HFFc6 (cell line): ENCODE measurements at places on chromosomes 5 and 9. TPM values are rescaled to one million over a fixed set of nuclear protein-coding genes. Genes with fewer than 3 reads are reported as not detected.
A peak's percentile ranks its signal among the peaks of the same experiment; 100 is the strongest.

DNA sequence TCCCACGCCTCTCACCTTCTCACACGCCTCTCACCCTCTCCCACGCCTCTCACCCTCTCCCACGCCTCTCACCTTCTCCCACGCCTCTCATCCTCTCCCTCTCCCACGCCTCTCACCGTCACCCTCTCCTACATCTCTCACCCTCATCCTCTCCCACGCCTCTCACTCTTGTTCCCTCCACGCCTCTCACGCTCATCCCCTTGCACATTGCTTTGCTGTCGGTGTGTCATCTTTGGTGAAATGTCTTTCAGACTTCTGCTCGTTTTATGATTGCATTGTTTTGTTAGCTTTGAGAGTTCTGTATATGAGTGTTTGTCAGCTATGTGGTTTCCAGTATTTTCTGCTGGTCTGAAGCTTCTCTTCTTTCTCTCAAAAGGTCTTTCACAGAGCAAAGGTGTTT lies 102.7 kb downstream of the EHMT1 start:
- peaks cover 6% of the 10 kb centered on the region; the same call in 1 of the 2 replicates for H3K4me1 ChIP-seq
- peaks cover 47% of the 10 kb centered on the region for H3K36me3 ChIP-seq
- H3K4me3 ChIP-seq, result no peak overlapping the region

SLC26A2 gene
- 10.4 to 12.9 TPM (median 10.7 TPM) in 3 replicates for total RNA-seq

TNFAIP8 gene
- 9.3 to 12.7 TPM (median 9.3 TPM) in 3 replicates for total RNA-seq

DNA sequence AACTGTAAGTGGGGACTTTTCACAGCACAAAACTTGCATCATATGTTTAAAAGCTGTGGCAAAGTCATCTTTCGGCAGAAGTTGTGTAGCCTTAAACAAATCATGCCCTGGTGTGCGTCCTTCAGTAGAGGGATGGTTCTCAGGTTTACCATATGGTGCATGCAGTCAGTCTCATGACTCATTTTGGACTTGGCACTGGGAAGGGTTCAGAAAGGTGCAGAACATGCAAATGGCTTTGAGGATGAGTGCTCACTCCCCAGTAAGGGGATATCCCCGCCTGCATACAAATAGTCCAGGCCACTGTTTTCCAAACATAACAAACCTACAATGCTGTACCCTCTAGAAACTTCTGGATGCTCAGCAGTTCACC lies 260.3 kb downstream of the NDUFS4 start:
- peaks cover 22% of the 10 kb centered on the region for H3K27me3 ChIP-seq
- no peak overlapping the region for H3K27ac ChIP-seq
- H3K4me1 ChIP-seq, result no peaks in the 10 kb centered on the region

DNA sequence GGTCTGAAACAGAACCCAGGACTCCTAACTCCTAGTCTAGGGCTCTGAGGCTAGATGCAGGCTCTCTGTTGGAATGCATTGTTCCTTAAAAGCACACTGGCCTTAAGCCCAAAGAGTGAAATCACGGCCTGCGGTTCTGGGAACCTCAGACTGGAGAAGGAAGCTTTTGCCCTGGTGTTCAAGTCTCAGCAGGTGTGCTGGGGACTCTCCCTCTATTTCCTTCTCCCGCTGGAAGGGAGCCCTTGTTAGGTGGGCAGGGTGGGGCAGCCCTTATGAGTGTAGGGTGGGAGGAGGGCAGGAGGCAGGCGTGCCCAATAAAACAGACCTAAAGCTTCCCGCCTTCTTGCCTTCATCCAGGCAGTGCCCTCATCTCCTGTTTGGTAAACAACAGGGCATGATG lies 1.8 kb upstream of the PPARGC1B start:
- no peaks in the 10 kb centered on the region for H3K4me1 ChIP-seq
- H3K4me3 ChIP-seq, result no peak overlapping the region
- no peak for DNase-seq
- H3K27ac ChIP-seq, result no peak overlapping the region
- no peaks in the 10 kb centered on the region for H3K36me3 ChIP-seq

DNA sequence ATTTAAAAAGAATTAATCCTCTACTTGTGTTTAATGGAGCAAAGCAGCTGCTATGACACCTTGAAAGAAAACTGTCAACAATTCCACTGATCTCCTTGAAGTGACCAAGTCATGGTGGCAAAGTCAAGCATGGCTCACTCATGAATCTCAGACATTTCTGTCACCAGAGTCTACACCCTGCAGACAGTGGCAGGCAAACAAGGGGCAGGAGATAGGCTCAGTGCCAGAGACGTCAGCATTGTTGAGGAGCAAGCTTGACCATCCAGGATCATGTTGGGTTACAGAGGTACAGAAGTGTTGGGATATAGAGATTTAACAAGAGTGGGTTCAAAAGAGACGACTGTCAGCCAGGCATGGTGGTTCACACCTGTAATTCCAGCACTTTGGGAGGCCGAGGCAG lies 16.1 kb upstream of the VPS13A start:
- no peak for DNase-seq
- H3K4me3 ChIP-seq, result no peak overlapping the region
- no peak overlapping the region for H3K27ac ChIP-seq
- no peaks in the 10 kb centered on the region for H3K36me3 ChIP-seq
- peaks cover 18% of the 10 kb centered on the region for H3K4me1 ChIP-seq

DNA sequence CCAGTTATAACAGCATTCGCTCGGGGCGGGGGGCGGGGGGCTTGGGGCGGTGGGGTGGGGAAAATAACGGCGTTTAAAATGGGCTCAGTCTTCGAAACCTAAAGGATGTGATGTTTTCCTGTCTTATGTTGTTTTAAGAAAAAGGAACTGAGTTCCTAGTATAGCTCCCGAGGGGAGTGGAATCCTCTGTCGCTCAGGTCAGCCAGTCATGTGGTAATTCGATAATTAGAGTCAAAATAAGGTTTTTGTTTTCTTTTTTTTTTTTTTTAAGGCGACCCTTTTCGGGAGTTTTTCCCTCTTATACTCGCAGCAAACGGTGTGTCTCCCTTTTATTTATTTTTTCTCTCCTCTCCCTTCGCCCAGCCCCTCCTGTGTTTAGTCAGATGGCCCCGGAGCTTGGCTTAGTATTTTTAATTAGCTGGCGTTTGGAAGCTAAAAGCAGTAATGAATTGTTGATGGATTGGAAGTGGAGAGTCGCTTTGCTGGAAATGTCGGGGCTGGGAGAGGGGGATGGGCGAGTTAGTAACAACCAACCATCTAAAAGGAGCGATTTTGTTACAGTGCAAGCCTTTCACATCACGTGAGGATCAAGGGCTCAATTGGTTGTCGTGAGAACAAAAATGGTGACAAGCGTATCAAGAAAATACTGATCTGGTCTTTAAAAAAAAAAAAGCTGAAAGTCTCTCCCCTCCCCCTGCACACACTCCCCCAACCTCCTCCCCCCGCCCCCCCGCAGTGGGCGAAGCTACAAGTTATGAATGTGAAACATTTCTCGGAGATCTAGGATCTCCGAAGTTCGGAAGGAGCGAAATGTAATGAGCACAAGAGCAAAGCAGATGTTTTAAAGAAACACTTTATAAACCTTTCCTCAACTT lies 714 bp upstream of the ZNF608 start:
- H3K27me3 ChIP-seq, result peaks cover 30% of the 10 kb centered on the region
- peaks cover 34% of the 10 kb centered on the region for H3K4me1 ChIP-seq
- no peaks in the 10 kb centered on the region for H3K36me3 ChIP-seq
- peak overlapping the region; percentile 74 for H3K4me3 ChIP-seq

TARS1 gene
- 163 to 210 TPM (median 164 TPM) in 3 replicates for total RNA-seq

GRCh38 chr9:19252174-19252884 lies 21.8 kb downstream of the DENND4C start:
- H3K4me3 ChIP-seq, result no peak overlapping the region
- H3K36me3 ChIP-seq, result peaks cover 12% of the 10 kb centered on the region; the same call in 1 of the 2 replicates
- H3K4me1 ChIP-seq, result no peaks in the 10 kb centered on the region
- DNase-seq, result no peak
- H3K27ac ChIP-seq, result no peak overlapping the region
- H3K27me3 ChIP-seq, result no peaks in the 10 kb centered on the region

DNA sequence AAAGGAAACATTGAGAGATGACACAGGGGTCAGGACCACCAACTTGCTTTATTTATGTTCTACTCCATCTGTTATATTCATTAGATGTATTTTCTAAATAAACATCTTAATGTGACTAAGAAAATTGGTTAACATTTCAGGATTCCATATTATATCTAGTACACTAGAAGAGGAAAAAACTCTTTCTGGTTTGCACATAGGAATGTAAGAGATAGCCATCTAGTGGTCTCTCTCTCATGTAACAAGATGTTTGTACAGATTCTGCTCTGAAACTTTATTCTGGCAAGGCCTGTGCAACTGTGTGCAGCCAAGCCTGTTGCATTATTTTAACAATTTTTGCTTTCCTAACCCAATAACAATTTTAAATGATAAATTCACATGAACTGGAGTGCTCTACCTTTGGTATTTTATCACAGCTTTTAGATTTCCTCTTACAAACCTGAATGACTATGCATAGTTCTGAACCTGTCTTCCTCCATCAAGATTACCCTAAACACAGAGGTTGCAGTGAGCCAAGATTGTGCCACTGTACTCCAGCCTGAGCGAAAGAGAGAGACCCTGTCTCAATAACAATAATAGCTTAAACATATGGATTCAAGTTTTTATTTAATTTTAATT lies 148.2 kb downstream of the GIN1 start:
- H3K36me3 ChIP-seq, result peaks cover 14% of the 10 kb centered on the region
- peak overlapping the region; percentile 38 for H3K27ac ChIP-seq
- peaks cover 2% of the 10 kb centered on the region; the same call in 1 of the 2 replicates for H3K27me3 ChIP-seq
- H3K4me3 ChIP-seq, result no peak overlapping the region
- DNase-seq, result peak; percentile 66

- peaks cover 7% of the 10 kb centered on the region for H3K27me3 ChIP-seq
- H3K36me3 ChIP-seq, result no peaks in the 10 kb centered on the region
- DNase-seq, result peak; percentile 16
- no peaks in the 10 kb centered on the region for H3K4me1 ChIP-seq
These were observed 50.8 kb upstream of the PCSK1 start for GRCh38 chr5:96483878-96484277.

GRCh38 chr5:83097689-83098231 lies 20.4 kb downstream of the XRCC4 start:
- H3K4me3 ChIP-seq, result peak overlapping the region; percentile 68
- peaks cover 17% of the 10 kb centered on the region for H3K36me3 ChIP-seq
- peaks cover 63% of the 10 kb centered on the region for H3K4me1 ChIP-seq
- DNase-seq, result peak; percentile 26
- H3K27me3 ChIP-seq, result no peaks in the 10 kb centered on the region

GRCh38 chr5:55969956-55970355 lies 24.8 kb downstream of the IL6ST start:
- H3K4me3 ChIP-seq, result peak overlapping the region; percentile 53; the same call in 1 of the 2 replicates
- H3K4me1 ChIP-seq, result peaks cover 23% of the 10 kb centered on the region
- DNase-seq, result no peak
- H3K27me3 ChIP-seq, result no peaks in the 10 kb centered on the region; the same call in 1 of the 2 replicates
- H3K27ac ChIP-seq, result peak overlapping the region; percentile 85

ADAMTS6 gene
- total RNA-seq, result 27.9 to 29.9 TPM (median 28.2 TPM) in 3 replicates

LIX1 gene
- not detected in 3 replicates for total RNA-seq

DNA sequence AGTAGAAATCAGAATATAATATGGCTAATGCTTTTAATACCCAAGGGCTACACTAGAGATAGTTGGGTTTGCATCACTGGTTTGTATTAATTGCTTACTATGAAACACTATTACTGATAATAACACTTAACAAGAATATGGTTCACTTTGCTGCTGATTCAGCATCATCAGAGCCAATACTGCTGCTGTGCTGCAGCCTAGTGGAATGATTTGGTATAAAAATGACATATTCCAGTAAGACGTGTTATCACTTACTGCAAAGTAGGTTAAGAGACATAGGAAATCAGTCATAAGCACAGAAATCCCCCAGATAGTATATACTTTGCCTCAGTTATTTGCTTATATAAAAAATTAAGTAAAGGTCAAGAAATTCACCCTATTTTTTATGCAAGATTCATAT lies 2.8 kb downstream of the CDH10 start:
- no peak overlapping the region for H3K4me3 ChIP-seq
- peak; percentile 0 for DNase-seq
- H3K27me3 ChIP-seq, result no peaks in the 10 kb centered on the region
- H3K4me1 ChIP-seq, result no peaks in the 10 kb centered on the region; the same call in 1 of the 2 replicates
- H3K27ac ChIP-seq, result no peak overlapping the region

GRCh38 chr5:132498152-132498551 lies 7.6 kb upstream of the IRF1 start:
- H3K27me3 ChIP-seq, result peaks cover 1% of the 10 kb centered on the region
- H3K4me3 ChIP-seq, result peak overlapping the region; percentile 88; the same call in 1 of the 2 replicates
- H3K4me1 ChIP-seq, result peaks cover 60% of the 10 kb centered on the region
- no peaks in the 10 kb centered on the region for H3K36me3 ChIP-seq
- peak overlapping the region; percentile 98 for H3K27ac ChIP-seq

- H3K36me3 ChIP-seq, result peaks cover under 1% of the 10 kb centered on the region; the same call in 1 of the 2 replicates
- peak overlapping the region; percentile 97 for H3K27ac ChIP-seq
- H3K27me3 ChIP-seq, result no peaks in the 10 kb centered on the region; the same call in 1 of the 2 replicates
- no peak for DNase-seq
These were observed 112.6 kb upstream of the MTAP start for GRCh38 chr9:21689854-21690253.

DNA sequence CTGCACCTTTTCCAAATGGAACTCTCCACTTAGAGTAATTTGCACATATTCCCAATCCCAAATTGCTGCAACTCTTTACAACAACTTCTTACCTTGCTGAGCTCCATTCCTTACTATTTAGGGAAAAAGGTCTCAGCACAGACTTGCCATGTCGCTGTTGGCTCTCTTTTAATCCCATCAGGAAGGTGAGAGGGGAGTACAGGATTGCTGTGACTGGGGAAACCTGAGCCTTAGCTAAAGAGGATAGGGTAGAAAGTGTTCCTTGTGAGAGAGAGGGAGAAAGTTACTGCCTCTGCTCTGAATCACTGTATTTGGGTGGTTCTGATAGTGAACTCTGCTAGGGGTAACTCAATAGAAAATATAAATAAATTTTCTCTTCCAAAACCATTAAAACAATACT lies 43.7 kb upstream of the GABRA1 start:
- no peaks in the 10 kb centered on the region; the same call in 1 of the 2 replicates for H3K36me3 ChIP-seq
- H3K4me3 ChIP-seq, result no peak overlapping the region

GRCh38 chr5:111545031-111545430 lies 32.7 kb upstream of the STARD4 start:
- H3K4me3 ChIP-seq, result no peak overlapping the region
- H3K27ac ChIP-seq, result no peak overlapping the region

DNA sequence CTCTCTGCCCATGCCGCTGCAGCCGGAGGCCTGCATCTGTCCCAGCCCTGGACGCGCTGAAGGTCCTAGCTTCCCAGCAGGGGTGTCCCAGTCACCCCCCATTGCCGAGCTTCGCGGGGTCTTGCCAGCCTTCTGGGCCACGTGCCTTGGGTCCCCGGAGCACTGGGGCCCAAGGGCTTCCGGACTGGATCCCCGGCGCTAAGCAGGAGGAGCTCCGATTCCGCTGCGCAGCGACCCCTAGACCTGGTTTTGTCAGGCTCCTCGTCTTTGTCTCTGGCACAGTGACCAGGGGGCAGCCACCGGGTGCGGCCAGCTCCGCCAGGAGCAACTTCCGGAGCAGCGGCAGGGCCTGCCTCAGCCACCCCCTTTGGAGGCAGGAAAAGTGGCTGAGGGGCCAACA lies 3.3 kb upstream of the IRX1 start:
- no peaks in the 10 kb centered on the region; the same call in 1 of the 2 replicates for H3K36me3 ChIP-seq
- no peak overlapping the region for H3K4me3 ChIP-seq
- H3K27me3 ChIP-seq, result no peaks in the 10 kb centered on the region; the same call in 1 of the 2 replicates
- no peak overlapping the region for H3K27ac ChIP-seq
- H3K4me1 ChIP-seq, result no peaks in the 10 kb centered on the region

GRCh38 chr9:36959681-36960574 lies 74.1 kb downstream of the PAX5 start:
- H3K36me3 ChIP-seq, result no peaks in the 10 kb centered on the region
- no peak for DNase-seq
- H3K27ac ChIP-seq, result no peak overlapping the region
- no peak overlapping the region for H3K4me3 ChIP-seq

LRRC19 gene
- total RNA-seq, result not detected in 3 replicates

MZB1 gene
- total RNA-seq, result 0.20 TPM in 1 of 2 replicates, not detected in the other
